Activated CD4-positive, alpha-beta T cell treated with anti-CD3 and anti-CD28 coated beads, Interleukin-2, amount 10 ng/mL, durations not matched to agents 7 days and 5 days (primary cell): ENCODE measurements at places on chromosomes 6 and 20. TPM values are rescaled to one million over a fixed set of nuclear protein-coding genes. Genes with fewer than 3 reads are reported as not detected.

Gene SPATA25
- 0.56 TPM for total RNA-seq

Gene HCRTR2
- not detected for total RNA-seq

Gene EPM2A
- total RNA-seq: 4.5 TPM

Gene KCNK16
- not detected for total RNA-seq

Gene PLEKHG1
- 2.8 TPM for total RNA-seq

Gene GPLD1
- total RNA-seq: 0.15 TPM

Gene CLPSL2
- not detected for total RNA-seq

Gene HLA-DMB
- total RNA-seq: 8.5 TPM

Gene UST
- total RNA-seq: 0.50 TPM

Gene RBPJL
- not detected for total RNA-seq

Gene BPI
- total RNA-seq: not detected

Gene TEAD3
- total RNA-seq: 0.12 TPM

Gene CCM2L
- not detected for total RNA-seq

Gene HLA-DQB2
- 1.3 TPM for total RNA-seq

Gene EMILIN3
- not detected for total RNA-seq

Gene LY6G6D
- total RNA-seq: not detected

Gene SIRPB1
- 4.5 TPM for total RNA-seq

Gene ENPP5
- 0.23 TPM for total RNA-seq

Gene LY6G6F
- not detected for total RNA-seq

Gene MACROD2
- not detected for total RNA-seq

Gene ZNF334
- total RNA-seq: 0.71 TPM

Gene HTR1B
- not detected for total RNA-seq

Gene MYL9
- 0.25 TPM for total RNA-seq

Gene FAM217A
- total RNA-seq: not detected

Gene SUMO4
- total RNA-seq: 7.9 TPM

Gene SLC35F1
- not detected for total RNA-seq

Gene NEURL2
- total RNA-seq: 2.6 TPM

Gene TRERF1
- total RNA-seq: 20.3 TPM

Gene CRISP2
- not detected for total RNA-seq

Gene PET117
- 14.0 TPM for total RNA-seq
